ENCODE measurements at places on chromosomes 5 and 9.

- no peak for DNase-seq
Observed at GRCh38 chr5:124025306-124025845, 513.4 kb downstream of the CSNK1G3 start.

- DNase-seq, result peak; percentile 76
Observed at GRCh38 chr5:126122942-126123341, 300.3 kb upstream of the GRAMD2B start.

GRCh38 chr5:74643111-74643562 is 2.6 kb upstream of the ENC1 start:
- peak; percentile 80 for DNase-seq

GRCh38 chr5:136638084-136638483 is 272.7 kb upstream of the TRPC7 start:
- DNase-seq, result no peak

DNA sequence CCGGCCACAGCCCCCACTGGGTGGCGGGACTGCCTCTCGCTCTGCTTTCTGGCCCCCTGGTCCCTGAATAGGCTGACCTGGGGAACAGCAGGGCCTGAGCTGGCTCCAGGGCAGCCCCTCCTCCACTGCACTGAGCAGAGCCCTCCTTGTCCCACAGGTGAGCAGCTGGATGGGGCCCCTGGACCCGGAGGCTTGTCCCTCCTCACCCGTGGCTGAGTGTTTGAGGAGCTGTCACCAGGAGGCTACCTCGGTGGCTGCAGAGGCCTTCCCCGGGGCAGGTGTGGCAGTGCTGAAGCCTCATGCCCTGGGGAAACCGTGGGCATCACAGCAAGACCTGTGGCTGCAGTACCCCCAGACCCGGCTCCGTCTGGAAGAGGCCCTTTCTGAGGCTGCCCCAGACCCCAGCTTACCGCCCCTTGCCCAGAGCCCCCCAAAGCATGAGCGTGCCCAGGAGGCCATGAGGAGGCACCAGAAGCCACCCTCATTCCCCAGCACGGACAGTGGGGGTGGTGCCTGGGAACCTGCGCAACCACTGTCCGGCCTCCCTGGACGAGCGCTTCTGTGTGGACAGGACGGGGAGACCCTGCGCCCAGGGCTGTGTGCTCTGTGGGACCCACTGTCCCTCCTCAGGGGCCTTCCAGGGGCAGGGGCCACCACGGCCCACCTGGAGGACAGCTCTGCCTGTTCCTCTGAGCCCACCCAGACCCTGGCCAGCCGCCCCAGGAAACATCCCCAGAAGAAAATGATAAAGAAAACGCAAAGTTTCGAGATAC is 28.5 kb upstream of the LRRC14B start:
- no peak for DNase-seq

DNA sequence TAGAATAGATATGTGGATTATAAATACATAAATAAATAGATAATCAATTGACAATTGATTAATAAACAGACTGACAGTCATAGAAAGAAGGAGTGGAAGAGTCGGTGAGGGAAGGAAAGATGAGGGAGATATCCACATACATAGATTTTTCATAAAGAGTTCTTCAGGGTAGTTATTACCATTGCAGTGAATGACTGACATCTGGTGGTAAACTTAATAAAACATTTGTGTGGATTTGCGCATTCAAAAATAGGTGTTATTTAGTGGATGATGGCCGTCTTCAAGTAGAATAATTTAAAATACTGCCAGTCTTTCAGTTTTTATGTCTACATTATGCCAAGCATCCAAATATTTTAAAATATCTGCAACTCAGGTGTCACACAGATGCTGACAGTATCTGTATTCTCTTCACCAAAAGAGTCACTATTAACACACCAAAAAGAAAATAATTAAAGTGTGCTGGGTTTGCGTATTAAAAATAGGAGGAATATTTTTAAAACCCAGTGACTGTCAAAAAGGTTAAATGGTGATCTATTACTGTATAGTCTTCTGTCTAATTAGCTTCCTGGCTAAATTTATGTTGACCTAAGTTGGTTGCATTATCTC is 78.8 kb downstream of the GIN1 start:
- no peak for DNase-seq

GRCh38 chr5:111998871-111999270 is 241.9 kb upstream of the NREP start:
- no peak for DNase-seq

DNA sequence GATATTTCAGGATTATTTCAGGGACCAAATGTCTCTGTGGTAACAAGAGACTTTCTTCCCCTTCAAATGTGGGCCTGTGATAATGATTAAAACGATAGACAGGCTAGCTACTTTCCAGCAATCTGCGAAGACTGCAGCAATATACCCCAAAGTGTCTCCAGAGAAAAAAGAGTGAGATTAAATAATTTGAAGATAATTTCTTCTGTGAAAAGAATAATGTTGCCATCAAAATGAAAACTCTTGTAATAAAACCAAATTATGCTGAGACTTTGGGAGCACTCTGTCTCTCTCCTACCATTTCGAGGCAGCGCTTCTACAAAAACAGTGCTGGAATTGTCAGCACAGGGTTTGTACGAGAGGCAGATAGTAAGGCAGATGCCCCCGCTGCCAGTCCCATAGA is 104.2 kb upstream of the SPOCK1 start:
- no peak for DNase-seq
